ENCODE measurements at places on chromosomes 1 and 21. TPM values are rescaled to one million over a fixed set of nuclear protein-coding genes. Genes with fewer than 3 reads are reported as not detected.
A peak's percentile ranks its signal among the peaks of the same experiment; 100 is the strongest.

EPHA8 gene
- not detected for total RNA-seq

TRAPPC10 gene
- total RNA-seq, result 67.3 TPM

GRCh38 chr1:183310753-183311479 is 107.3 kb downstream of the NMNAT2 start:
- H3K36me3 ChIP-seq, result no peaks in the 10 kb centered on the region
- H3K27ac ChIP-seq, result peak overlapping the region; percentile 35

GRCh38 chr21:25366116-25366515 is 241.2 kb downstream of the MRPL39 start:
- H3K4me3 ChIP-seq, result no peak overlapping the region
- H3K36me3 ChIP-seq, result no peaks in the 10 kb centered on the region
- no peak for DNase-seq
- H3K4me1 ChIP-seq, result peaks cover 6% of the 10 kb centered on the region
- peaks cover 3% of the 10 kb centered on the region for H3K27me3 ChIP-seq

SPATA45 gene
- total RNA-seq, result not detected

- H3K4me3 ChIP-seq, result no peak overlapping the region
- DNase-seq, result no peak
- no peaks in the 10 kb centered on the region for H3K36me3 ChIP-seq
- peaks cover 23% of the 10 kb centered on the region for H3K4me1 ChIP-seq
- H3K27ac ChIP-seq, result no peak overlapping the region
- peaks cover 3% of the 10 kb centered on the region for H3K27me3 ChIP-seq
Measured at GRCh38 chr1:40310983-40311642, 6.0 kb downstream of the COL9A2 start.

RGS4 gene
- total RNA-seq, result not detected

CR1 gene
- not detected for total RNA-seq

GRCh38 chr1:9807541-9807940 is 16.2 kb downstream of the CLSTN1 start:
- DNase-seq, result no peak
- H3K27ac ChIP-seq, result no peak overlapping the region
- H3K27me3 ChIP-seq, result no peaks in the 10 kb centered on the region
- no peak overlapping the region for H3K4me3 ChIP-seq

- H3K27me3 ChIP-seq, result peaks cover 6% of the 10 kb centered on the region
- H3K4me3 ChIP-seq, result no peak overlapping the region
- DNase-seq, result no peak
- H3K4me1 ChIP-seq, result peaks cover 20% of the 10 kb centered on the region
- H3K27ac ChIP-seq, result no peak overlapping the region
Measured at GRCh38 chr1:94095744-94096469, 25.0 kb downstream of the ABCA4 start.

- peak; percentile 75 for DNase-seq
- peaks cover 17% of the 10 kb centered on the region for H3K4me1 ChIP-seq
- H3K27ac ChIP-seq, result no peak overlapping the region
- peaks cover 13% of the 10 kb centered on the region for H3K27me3 ChIP-seq
Measured at GRCh38 chr21:43646550-43647260, 12.6 kb downstream of the HSF2BP start.

GRCh38 chr1:108129999-108130398 is 70.1 kb downstream of the SLC25A24 start:
- H3K27ac ChIP-seq, result no peak overlapping the region
- peaks cover 24% of the 10 kb centered on the region for H3K36me3 ChIP-seq
- DNase-seq, result no peak
- H3K4me1 ChIP-seq, result no peaks in the 10 kb centered on the region
- H3K27me3 ChIP-seq, result peaks cover 2% of the 10 kb centered on the region

DNA sequence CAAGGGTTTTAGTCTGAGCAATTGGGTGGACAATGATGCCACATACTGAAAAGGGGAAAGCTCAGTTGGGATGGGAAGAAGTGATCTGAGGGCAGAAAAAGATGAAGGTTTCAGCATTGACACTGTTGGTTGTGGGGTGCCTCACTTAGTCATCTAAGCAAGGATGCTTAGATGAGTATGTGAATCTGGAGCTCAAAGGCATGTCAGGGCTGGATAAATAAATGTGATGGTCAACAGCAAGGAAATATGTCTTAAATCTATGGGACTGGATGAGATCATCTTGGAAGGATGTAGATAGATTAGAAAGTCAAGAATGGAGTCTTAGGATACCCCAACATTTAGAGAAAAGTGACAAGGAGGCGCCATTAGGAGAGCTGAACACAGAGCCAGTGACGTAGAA is 114.6 kb downstream of the ZBTB18 start:
- H3K36me3 ChIP-seq, result no peaks in the 10 kb centered on the region
- H3K4me1 ChIP-seq, result no peaks in the 10 kb centered on the region
- no peak for DNase-seq
- H3K27ac ChIP-seq, result no peak overlapping the region
- no peak overlapping the region for H3K4me3 ChIP-seq
- H3K27me3 ChIP-seq, result no peaks in the 10 kb centered on the region

SPRR2G gene
- not detected for total RNA-seq

PROK1 gene
- not detected for total RNA-seq

CD2 gene
- total RNA-seq, result 284 TPM

DNA sequence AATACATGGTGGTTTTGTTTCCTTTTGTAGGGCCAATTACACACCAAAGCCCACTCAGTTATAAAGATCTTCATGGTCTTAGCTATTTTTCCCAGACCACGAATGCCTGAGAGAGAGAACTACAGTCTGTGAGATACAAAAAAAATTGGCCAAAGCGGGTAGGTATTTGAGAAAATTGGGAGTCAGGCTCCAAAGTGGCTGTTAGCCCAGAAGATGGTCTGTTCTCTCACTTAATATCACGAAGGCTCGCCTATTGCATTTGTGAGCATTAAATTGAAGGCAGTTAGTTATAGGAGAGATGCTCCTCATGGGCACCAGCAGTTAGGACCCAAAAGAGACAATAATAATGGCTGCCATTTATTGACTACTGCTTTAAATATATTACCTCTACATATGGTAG is 342.7 kb downstream of the PLPP3 start:
- no peak overlapping the region for H3K27ac ChIP-seq
- no peak for DNase-seq
- H3K27me3 ChIP-seq, result no peaks in the 10 kb centered on the region
- H3K4me1 ChIP-seq, result no peaks in the 10 kb centered on the region
- no peak overlapping the region for H3K4me3 ChIP-seq
- no peaks in the 10 kb centered on the region for H3K36me3 ChIP-seq

DNA sequence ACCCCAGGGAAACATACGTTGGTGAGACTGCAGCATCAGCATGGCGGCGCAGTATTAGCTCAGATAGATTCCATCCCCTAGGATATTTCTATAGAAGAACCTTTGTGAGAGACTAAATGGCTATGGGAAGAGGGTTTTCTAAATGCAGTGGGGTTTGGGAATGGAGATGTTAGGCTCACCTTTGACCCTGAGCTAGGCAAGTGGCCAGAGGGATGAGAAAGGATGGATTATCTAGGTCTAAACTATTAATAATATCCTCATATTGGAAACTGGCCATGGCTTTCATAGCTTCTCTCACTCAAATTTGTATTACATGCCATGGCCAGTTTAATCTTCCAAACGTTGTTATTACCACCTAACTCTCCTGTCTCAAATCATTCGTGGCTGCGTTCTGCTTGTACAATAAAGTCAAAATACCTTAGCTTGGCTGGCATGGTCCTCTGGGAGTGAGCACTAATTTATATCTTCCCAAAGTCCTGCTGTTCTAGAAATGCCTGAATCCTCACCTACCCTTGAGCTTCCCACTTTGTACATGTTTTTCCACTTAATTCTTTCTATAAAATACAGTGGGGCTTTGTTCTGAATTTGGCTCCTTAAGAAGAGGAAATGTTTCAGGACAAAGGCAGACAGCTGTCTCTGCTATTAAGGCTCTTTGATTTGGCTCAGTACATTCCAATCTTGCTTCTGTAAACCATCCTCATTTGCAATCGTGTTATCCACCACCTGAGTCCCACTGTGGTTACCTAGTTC is 31.0 kb upstream of the COG2 start:
- no peaks in the 10 kb centered on the region for H3K4me1 ChIP-seq
- no peaks in the 10 kb centered on the region for H3K36me3 ChIP-seq
- no peak for DNase-seq
- H3K4me3 ChIP-seq, result no peak overlapping the region
- no peak overlapping the region for H3K27ac ChIP-seq
- H3K27me3 ChIP-seq, result peaks cover 15% of the 10 kb centered on the region

CD247 gene
- total RNA-seq, result 196 TPM

GRCh38 chr1:240116831-240117769 is 25.4 kb downstream of the FMN2 start:
- no peaks in the 10 kb centered on the region for H3K4me1 ChIP-seq
- no peaks in the 10 kb centered on the region for H3K27me3 ChIP-seq
- no peak for DNase-seq
- H3K4me3 ChIP-seq, result no peak overlapping the region
- H3K36me3 ChIP-seq, result no peaks in the 10 kb centered on the region

GRCh38 chr21:41458121-41458520 is 32.1 kb downstream of the MX1 start:
- H3K27me3 ChIP-seq, result no peaks in the 10 kb centered on the region
- DNase-seq, result no peak
- peaks cover 54% of the 10 kb centered on the region for H3K36me3 ChIP-seq
- H3K4me3 ChIP-seq, result no peak overlapping the region

GRCh38 chr1:118151312-118151937 is 33.6 kb downstream of the SPAG17 start:
- no peaks in the 10 kb centered on the region for H3K27me3 ChIP-seq
- H3K4me1 ChIP-seq, result no peaks in the 10 kb centered on the region
- no peak for DNase-seq
- no peak overlapping the region for H3K4me3 ChIP-seq

DNA sequence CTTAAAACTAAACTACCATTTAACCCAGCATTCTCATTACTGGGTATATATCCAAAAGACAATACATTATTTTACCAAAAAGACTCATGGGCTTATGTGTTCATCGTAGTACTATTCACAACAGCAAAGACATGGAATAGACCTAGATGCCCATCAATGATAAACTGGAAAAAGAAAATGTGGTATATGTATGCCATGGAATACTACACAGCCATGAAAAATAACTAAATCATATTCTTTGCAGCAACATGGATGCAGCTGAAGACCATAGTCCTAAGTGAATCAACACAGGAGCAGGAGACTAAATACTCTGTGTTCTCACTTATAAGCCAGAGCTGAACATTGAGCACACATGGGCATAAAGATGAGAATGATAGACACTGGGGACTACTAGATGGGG is 645.1 kb upstream of the B3GALT2 start:
- H3K36me3 ChIP-seq, result no peaks in the 10 kb centered on the region
- no peak overlapping the region for H3K4me3 ChIP-seq
- no peaks in the 10 kb centered on the region for H3K4me1 ChIP-seq
- DNase-seq, result no peak

DNA sequence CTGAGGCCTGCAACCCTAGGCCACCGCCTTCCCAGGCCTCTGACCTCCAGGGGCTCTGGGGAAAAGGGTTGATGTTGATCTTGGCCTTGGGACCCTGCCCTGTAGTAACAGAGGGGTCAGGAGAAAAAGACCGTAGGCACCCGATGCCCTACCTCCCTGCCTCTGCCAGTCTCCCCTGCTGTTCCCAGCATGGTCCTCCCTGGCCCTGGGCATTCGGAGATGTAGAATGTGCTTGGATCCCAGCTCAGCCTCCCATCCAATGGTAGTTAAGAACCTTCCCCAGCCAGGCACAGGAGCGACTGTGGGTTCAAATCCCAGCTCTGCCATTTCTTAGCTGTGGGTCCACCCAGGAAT is 72.0 kb upstream of the TARDBP start:
- peaks cover 27% of the 10 kb centered on the region for H3K4me1 ChIP-seq
- no peaks in the 10 kb centered on the region for H3K36me3 ChIP-seq
- no peak for DNase-seq
- no peak overlapping the region for H3K27ac ChIP-seq

CLCA4 gene
- total RNA-seq, result not detected

GRCh38 chr21:38048167-38048566 is 131.9 kb upstream of the KCNJ6 start:
- no peak overlapping the region for H3K27ac ChIP-seq
- no peak for DNase-seq
- H3K4me1 ChIP-seq, result no peaks in the 10 kb centered on the region
- no peak overlapping the region for H3K4me3 ChIP-seq

FBXO42 gene
- 18.5 TPM for total RNA-seq

DNA sequence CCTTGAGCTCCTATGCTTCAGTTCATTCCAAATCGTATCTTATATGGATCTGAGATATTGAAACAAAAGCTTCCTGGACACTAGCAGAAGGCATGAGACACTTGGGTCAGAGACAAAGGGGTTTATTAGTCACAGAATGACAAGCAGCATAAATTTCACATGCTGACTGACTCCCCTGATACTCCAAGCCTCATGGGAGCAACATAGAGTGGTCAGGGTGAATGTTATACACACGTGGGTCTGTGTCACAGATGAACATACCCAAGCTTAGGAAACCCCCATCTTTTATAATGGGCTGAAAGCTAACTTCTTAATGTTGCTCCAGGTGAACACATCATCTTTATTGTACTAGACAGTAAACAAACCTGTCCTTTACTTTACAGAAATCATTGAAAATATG is 599.9 kb upstream of the RGS18 start:
- no peak overlapping the region for H3K4me3 ChIP-seq
- no peak overlapping the region for H3K27ac ChIP-seq
- H3K36me3 ChIP-seq, result no peaks in the 10 kb centered on the region
- no peak for DNase-seq
- H3K27me3 ChIP-seq, result no peaks in the 10 kb centered on the region

DNA sequence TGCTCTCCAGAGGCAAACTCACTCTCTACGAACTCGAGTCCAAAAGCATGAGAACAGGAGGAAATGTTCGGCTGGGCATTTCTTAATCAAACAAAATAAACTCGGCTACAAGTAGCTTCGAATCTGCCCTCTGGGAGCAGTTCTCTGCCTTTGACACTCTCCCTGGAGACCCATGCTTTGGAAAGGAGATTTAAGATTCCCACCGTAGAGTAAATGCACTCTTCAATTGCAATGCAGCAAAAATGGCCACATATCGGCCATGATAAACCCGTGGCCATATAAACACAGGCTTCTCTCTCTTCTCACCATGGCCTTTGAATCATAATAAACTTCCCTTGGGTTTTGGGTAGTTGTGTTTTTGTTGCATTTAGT is 215.4 kb downstream of the TOMM20 start:
- H3K36me3 ChIP-seq, result no peaks in the 10 kb centered on the region
- H3K4me1 ChIP-seq, result peaks cover 20% of the 10 kb centered on the region
- no peak for DNase-seq
- no peak overlapping the region for H3K4me3 ChIP-seq
- H3K27ac ChIP-seq, result no peak overlapping the region

Measured in activated T-helper 2 cell treated with anti-CD3 and anti-CD28 coated beads, Interferon-gamma antibody, Interleukin-2, Interleukin-4, amounts not matched to agents 10 μg/mL and 5 μg/mL and 100 μg/mL, durations not matched to agents 14 hours and 24 hours and 36 hours (primary cell).